ENCODE measurements at places on chromosomes 3 and 15.

GRCh38 chr3:69890691-69891090, 108.8 kb upstream of the SAMMSON start:
- DNase-seq = no peak

DNA sequence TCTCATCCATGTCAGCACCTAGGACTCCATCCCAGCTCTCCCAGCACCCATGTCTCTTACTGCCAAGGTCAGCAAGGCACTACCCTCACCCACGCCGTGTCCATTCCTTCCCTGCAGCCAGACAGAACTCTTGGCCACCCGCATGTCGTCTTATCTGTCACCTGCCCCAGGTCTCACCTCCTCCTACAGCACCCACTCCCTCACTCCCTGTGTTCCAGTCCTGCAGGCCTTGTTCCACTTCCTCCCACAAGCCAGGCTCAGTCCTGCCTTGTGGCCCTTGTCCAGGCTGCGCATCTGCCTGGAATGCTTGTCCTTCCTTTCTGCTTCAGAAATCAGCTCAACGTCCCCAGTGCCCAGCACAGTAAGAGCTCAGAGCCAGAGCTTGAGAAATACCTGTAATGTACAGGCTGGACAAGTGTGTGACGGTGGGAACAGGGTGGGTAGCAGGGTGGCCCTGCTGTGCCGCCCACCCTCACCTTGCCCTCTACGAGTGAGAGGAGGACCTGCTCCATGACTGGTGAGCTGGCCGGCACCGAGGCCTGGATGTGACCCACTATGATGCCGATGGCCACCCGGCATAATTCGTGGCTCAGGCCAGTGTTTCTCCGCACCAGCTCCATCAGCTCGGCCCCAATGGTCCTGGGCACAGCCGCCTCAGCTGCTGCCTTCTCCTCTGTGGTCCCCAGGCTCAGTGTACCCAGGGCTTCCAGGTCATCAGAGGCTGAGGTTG, 4.7 kb downstream of the NCKIPSD start:
- no peak for DNase-seq

GRCh38 chr3:129365296-129366136, 62.9 kb downstream of the EFCAB12 start:
- no peak for DNase-seq

DNA sequence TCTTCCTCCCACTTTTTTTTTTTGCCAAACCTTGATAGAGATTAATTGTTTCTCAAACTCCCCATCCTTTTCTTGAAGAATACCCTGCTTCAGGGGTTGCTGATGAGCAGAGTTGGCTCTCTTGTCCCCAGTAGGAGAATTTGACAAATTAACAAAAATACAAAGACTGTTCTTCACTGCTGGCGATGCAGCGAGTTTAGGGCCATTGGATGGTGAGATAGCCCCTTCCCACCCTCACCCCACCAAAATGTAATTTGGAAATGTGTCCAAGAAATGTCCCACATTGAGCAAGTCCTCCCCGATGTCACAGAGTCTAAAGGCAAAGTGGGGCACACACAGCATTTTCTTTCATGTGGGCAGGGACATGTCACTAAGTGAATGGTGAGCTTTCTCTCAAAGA, 136.0 kb upstream of the RARB start:
- no peak for DNase-seq

DNA sequence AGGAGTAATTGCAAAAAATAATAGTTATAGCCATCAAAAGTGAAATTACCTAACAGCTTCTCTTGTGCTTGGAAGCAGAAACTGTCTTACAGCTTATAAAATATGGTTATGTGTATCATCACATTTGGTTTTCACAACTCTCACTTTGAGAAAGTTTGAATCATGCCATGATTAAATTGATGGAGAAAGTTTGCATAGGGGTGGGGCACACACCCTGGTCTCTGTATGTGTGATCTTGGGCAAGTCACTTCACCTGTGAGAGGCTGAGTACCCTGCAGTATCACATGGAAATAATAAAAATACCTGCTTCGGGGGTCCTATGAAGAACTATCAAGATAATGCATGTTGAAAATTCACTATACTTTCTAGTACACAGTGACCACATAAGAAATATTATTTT, 471.4 kb downstream of the RAP2B start:
- DNase-seq = no peak

DNA sequence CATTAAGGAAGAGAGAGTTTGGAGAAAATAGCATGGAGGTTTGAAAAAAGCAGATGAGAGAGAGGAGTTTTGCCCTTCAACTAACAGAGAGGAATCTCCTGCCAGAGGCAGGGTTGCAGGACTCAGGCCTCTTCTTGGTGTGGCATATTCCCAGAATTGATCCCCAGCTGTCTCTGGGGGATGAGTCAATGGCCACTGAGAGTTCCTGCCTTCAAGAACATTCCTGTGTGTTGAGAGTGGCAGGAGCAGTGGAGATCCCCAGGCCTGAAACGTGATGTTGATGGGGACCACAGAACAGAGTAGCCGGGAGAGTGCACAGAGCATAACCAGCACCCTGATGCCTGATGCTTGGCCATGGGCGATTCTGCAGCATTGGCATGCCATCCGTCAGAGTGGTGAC, 348.4 kb upstream of the THBS1 start:
- DNase-seq = no peak

- DNase-seq = no peak
Observed at GRCh38 chr3:77066829-77067228, 26.9 kb downstream of the ROBO2 start.

DNA sequence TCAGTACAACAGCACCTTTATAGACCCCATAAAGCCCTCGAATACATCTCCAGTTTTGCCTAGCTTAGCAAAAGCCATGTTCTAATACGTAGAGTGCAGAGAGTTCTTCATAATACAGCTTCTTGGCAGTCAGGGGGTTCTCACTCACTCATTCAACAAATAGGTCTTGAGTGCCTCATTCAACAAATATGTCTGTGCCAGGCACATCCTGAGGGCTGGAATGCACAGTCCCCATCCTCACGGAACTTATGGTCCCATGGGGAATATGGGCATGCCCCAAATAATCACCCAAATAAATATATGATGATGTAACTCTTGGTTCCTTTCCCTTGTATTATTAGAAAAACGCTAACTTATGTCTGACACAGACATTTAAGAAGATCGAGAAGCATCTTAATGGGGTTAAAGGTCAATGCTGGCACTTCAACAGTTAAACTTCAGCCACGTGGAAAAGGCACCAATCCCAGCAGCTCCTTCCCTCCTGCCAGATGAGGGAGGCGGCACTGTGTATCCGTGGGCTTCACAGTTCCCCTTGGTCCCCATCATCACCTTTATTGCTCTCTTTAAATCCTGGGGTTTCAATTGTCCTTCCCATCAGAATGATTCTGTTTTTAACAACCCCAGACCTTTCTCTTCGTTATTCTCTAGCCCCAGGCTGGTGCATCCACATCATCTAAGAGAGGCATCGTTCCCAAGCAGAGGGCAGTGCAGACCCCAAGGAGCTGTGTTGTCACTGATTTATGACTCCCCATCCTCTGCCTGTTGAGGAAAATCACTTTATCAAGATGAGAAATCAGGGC, 18.9 kb upstream of the SEMA5B start:
- no peak for DNase-seq

GRCh38 chr3:85170646-85171045, 211.9 kb downstream of the CADM2 start:
- no peak for DNase-seq
